ENCODE measurements at places on chromosomes 5 and 9.

GRCh38 chr9:128916204-128916603, 4.6 kb upstream of the PHYHD1 start:
- no peak for DNase-seq

DNA sequence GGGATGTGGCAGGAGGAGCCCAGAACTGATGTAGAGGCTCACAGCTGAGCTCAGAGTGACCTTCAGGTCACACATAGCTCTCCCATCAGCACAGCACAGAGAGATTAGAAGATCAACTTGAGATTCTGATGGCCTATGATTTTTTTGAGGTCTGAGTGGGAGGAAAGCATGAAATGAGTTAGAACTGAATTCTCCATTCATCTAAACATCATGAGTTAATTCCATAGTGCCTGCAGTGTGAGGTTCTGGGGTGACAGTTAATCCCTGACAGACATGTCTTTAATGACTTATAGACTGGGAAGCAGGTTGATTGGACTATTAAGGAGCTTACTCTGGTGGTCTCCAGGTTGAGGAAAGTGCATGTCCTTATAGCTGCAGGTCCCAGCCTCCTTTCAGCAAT, 22.4 kb downstream of the SLC22A5 start:
- no peak for DNase-seq

GRCh38 chr5:180595381-180596114, 4.2 kb upstream of the SCGB3A1 start:
- no peak for DNase-seq

DNA sequence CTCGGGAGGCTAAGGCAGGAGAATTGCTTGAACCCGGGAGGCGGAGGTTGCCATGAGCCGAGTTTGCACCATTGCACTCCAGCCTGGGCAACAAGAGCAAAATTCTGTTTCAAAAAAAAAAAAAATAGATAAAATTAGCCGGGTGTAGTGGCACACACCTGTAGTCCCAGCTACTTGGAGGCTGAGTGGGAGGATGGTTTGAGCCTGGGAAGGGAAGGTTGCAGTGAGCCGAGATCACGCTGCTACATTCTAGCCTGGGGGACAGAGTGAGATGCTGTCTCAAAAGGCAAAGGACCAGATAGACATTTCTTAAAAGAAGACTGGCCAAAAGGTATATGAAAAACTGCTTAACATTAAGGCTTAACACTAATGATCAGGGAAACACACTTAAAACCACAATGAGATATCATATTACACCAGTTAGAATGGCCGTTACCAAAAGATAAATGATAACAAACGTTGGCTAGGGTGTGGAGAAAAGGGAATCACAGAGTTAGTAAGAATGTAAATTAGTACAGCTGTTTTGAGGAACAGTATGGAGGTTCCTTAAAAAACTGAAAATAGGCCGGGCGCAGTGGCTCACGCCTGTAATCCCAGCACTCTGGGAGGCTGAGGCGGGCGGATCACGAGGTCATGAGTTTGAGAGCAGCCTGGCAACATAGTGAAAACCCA, 10.1 kb upstream of the MARVELD2 start:
- DNase-seq, result peak; percentile 1

- no peak for DNase-seq
These were observed 3.2 kb downstream of the SH3RF2 start for GRCh38 chr5:145939540-145940065.

DNA sequence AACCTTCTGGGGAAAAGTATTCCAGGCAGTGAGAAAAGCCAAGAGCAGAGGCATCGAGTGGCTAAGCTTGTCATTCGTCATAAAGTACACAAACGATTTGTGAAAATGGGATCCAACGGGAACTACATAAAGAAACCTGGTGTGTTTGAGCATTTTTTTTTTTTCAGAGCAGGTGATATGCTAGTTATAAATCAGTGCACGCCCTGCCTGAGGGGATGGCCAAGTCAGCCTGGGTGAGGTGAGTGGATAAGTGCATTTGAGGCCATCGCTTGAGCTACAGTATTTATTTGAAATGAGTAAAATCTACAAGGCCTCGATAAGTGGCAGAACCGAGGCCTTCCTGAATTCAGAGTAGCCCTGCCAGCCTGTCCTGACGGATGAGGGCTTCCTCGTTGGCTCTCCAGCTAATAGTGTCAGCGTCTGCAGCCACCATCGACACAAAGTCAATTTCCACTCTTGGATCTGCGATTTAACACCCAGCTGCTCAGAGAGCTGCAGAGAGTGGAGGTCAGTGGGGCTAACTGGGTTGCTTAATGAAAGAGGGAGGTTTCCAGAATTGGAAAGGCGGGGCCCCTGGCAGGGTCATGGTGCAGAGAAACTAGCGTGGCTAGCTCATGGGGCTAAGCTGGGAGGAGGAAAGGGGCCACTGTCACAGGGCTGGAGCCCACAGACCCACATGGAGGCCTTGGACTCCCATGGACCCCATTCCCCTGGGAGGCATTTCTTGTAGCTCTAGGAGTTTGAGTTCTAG, 27.3 kb downstream of the PPARGC1B start:
- DNase-seq, result no peak

DNA sequence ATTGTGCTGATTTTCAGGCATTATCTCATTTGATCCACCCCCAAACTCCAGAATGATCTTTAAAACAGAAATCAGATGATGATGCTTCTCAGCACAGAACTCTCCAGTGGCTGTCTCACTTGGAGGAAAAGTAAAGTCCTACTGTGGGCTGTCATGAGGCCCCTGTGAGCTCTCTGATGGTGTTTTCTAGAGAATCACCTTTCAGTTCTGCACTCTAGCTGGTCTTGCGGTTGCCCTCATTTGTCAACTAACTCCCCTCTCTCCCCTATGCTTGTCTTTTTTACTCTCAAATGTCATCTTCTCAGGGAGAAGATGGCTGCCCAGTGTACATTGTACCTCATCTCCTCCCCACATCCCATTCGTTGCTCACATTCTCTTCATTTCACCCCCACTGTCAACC, 295.8 kb downstream of the MLLT3 start:
- DNase-seq, result no peak

GRCh38 chr5:78726571-78726970, 78.0 kb upstream of the LHFPL2 start:
- no peak for DNase-seq

GRCh38 chr9:138063033-138063432, 185.5 kb downstream of the CACNA1B start:
- DNase-seq, result no peak

GRCh38 chr9:34985311-34985899, 4.1 kb upstream of the DNAJB5 start:
- DNase-seq, result peak; percentile 61

DNA sequence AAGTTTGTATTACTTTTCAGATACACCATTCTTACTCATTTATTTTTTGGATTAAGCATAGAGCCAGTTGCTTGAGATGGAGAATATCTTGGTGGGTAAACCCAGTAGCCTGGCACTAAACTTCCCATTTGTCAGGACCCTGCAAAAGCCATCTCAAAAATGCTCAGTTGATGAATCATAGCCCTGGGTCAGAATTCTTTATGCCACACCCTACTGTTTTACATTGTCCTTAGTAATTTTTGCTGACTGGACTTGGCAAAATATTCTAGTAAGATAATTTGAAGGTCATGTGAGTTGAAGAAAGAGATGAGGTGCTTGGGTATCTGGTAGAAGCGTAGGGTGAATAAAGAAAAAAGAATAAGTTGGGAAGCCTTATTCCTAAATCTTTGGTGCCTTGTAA, 50.7 kb downstream of the C7 start:
- no peak for DNase-seq

DNA sequence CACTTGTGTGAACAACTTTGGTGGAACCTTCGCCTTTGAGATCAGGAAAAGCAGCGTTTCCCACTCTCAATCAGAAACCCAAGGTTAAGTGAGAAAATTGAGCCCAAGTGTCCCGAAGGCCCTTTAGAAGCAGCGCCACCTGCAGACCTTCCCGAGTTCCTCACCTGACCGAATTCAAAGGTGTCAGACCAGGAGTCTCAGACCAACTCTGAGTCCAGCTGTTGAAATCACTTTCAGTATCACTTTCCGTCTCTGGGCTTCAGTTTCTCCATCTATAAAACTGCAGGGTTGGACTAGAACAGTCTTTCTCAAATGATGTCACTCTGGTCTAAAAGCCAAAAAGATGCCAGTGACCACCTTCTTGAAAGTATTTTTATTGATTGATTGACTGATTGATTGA, 31.7 kb upstream of the GRHPR start:
- DNase-seq, result peak; percentile 55

All from NCI-H526 (cell line).